ENCODE measurements at places on chromosomes 6 and 20.

GRCh38 chr6:24859132-24859531, 60.4 kb upstream of the ARMH2 start:
- DNase-seq, result no peak

- peak; percentile 97 for DNase-seq
Measured at GRCh38 chr6:8108031-8108660, 5.8 kb upstream of the EEF1E1 start.

DNA sequence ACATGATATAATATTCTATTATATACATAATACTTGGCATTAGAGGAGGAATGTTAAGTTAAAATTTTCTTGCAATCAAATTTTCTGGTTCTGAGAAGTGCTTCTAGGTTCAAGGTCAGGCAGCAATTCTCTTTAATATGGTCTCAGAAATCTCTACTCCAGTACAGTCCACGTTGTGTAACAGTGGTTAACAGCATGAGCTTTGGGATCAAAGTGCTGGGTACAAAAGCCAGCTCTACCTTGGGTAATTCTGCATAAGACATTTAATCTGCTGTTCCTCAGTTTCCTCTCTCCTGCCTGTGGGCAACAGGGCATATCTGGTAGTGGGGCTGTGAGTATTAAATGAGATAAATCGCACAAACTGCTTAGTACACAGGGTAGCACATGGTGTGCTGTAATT, 437.8 kb downstream of the CDC5L start:
- no peak for DNase-seq

GRCh38 chr6:62367601-62368000, 81.6 kb upstream of the KHDRBS2 start:
- no peak for DNase-seq

- no peak for DNase-seq
Measured at GRCh38 chr6:124495665-124496190, 466.5 kb upstream of the RNF217 start.

- peak; percentile 39 for DNase-seq
Measured at GRCh38 chr6:26543953-26544352, 5.8 kb downstream of the HMGN4 start.

DNA sequence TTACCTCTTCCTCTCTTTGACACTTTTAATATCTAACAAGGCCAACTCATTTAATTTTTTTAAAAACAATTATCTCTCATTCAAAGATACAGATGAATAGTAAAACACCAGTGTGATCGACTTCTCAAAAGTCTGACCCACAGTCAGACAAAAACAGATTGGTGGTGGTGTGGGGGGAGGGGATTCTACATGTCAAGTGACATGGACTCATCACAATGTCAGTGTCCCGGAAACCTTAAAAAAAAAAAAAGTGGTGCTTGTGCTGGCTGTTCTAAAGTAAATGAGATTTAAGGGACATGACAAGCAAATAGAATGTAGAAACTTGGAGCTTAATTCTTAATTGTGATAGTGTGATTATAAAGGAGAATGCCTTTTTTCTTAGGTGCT, 16.3 kb upstream of the RFPL4B start:
- no peak for DNase-seq

- no peak for DNase-seq
Measured at GRCh38 chr6:125285936-125286335, 15.8 kb downstream of the HDDC2 start.

DNA sequence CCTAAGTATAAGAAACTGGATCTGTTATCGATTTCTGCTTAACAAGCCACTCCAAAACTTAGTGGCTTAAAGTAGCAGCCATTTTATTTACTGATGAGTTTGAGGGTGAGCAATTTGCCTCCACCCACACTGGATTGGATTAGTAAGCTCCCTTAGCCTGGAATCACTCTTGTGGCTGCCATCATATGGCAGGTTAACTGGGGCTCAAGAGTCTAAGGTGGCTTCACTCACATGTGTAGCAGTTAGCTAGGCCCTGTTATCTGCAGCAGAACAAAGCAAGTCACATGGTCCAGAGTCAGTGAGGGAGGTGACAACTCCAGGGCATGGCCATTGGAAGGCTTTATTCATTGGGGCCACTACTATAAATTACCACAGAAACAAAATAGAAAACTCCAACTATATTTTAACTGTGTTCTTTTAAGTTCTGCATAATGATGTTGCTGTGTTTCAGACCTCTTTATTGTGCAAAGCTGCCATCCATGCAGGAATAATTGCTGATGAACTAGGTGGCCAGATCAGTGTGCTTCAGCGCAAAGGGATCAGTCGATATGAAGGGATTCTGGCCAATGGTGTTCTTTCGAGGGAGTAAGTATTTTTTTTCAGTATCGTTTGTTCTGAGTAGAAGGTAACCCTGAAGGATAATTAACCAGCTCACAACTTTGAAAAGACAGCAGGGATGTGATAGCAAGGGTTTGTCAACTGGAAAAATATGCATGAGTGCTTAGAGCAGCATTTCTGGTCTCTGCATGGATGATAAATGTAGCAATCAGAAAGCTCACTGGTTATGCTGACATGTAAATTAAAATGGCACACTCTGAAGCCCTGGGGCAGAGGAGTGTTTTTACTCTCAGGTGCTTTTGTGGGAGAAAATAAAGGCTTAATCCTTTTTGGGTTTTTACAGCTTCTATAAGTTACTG, 49.6 kb downstream of the DCBLD1 start:
- DNase-seq, result no peak

- DNase-seq, result no peak
Measured at GRCh38 chr6:4133941-4134838, 1.2 kb downstream of the ECI2 start.

- no peak for DNase-seq
Measured at GRCh38 chr20:35743693-35744491, 1.8 kb upstream of the RBM39 start.

DNA sequence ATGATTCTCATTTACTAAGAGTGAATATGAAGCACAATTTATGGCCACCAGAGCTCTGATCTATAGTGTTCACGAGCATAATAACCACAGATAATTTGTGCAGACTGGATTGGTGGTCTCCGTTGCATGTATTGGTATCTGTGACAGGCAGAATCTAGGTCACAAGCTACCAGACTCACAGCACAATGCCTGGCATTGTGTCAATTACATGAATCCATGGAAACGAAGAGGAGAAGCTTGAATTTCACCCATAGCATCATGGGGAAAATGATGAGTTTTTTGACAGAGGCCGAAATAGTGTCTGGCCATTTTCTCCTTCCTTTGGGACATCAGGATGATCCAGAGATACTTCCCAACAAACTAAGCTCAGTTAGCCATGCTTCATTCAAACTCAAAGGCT, 52.3 kb upstream of the TMEM170B start:
- no peak for DNase-seq

DNA sequence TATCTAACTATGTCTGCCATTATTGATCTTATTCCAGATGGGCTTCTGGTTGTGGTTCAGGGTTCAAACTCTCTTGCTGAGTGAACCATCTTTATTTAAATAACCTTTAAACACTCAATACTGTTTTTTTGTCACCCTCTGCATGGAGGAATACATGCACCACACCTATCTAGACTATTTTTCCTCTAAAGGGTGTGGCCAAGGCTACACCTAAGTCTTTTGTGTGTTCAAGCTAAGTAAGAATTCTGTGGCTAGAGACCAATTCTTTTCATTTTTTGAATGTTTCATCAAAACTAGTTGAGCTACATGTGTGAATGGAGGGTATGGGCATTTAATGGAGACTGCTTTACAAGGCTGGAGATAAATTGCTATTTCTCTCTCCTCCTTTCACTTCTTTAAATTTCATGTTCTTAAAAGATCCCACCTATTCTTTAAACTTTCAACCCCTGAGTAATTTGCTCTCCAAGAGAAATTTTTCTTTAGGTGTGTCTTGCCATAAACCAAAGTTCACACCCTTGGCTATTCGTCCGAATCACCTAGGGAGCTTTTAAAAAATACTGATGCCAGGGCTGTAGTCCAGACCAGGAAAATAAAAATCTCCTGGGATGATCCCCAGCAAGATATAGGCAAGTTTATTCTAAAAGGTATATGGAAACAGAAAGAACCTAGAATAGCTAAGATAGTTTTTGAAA, 24.8 kb upstream of the MBOAT1 start:
- no peak for DNase-seq

DNA sequence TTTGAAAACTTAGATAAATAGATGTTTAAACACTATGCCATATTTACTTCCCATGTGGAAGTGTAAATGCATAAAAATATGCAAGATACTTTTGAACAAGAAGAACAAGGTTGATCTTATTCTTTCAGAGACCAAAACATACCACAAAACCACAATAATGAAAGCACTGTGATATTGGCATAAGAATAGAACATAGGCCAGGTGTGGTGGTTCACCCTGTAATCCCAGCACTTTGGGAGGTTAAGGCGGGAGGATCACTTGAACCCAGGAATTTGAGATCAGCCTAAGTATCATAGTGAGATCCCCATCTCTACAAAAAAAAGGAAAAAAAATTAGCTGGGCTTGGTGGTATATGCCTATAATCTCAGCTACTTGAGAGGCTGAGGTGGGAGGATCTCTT, 66.5 kb downstream of the KCNS1 start:
- DNase-seq, result no peak

DNA sequence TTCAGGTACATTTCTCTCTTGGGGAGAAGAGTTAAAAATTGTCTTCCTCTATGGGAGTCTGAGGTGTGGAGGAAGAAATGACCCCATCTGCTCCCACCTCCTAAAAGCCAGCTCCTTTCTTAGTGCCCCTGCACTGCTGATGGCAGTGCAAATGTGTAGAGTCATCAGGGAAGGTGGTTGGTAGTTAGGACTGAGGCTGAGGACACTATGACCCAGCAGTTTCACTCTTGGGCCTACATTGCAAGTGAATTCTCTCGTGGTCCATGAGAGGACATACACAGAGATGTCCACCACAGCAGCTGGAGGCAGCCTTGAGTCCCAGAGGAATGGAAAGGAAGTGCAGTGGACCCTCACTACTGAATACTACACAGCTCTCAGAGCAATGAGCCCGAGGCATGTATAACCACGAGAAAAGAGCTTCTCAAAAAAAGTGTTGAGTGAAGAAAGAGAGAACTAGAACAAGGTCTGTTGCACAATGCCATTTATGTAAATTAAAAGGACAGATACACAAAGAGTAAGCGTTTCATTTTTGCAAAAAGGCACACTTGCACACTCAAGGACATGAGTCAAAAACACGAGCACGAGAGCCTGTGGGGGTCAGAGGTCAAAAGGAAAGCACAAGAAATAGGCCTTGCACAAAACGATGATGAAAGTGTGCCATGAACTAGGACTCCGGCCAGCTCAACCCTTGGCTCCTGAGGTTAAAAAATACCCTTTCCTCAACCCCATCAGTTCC, 308.2 kb upstream of the PRND start:
- no peak for DNase-seq

DNA sequence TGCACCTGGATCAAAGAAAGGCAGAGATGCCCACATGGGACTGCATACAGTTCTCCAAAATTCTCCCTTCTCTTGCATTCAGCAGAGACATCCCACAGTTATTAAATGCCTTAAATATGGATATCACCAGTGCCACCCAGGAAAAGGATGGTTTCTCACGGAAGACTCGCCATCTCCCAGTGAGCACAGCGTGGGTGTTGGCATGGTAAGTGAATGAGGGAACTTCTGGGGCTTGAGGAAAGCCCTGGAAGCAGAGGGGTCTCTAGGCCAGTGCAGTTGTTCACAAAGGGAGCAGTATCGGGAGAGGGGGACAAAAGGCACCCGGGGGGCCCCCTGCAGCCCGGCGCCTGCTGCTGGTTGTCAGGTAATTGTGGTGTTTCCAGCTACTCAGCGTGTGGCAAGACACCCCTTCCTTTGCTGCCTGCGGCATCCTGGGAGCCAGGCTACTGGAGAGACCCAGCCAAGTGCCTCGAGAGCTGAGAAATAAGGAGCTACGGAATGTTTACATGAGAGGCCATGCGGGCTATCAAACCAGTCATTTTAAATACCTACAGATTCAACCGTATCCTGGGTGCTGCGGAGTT, 125.4 kb downstream of the PXDC1 start:
- no peak for DNase-seq

GRCh38 chr6:19845266-19846041, 8.3 kb downstream of the ID4 start:
- DNase-seq, result no peak

GRCh38 chr6:164098857-164099267, 684.3 kb downstream of the QKI start:
- no peak for DNase-seq

- DNase-seq, result no peak
Measured at GRCh38 chr20:15945289-15945688, 628.0 kb downstream of the KIF16B start.

- no peak for DNase-seq
Measured at GRCh38 chr6:136015531-136015930, 164.0 kb downstream of the PDE7B start.

DNA sequence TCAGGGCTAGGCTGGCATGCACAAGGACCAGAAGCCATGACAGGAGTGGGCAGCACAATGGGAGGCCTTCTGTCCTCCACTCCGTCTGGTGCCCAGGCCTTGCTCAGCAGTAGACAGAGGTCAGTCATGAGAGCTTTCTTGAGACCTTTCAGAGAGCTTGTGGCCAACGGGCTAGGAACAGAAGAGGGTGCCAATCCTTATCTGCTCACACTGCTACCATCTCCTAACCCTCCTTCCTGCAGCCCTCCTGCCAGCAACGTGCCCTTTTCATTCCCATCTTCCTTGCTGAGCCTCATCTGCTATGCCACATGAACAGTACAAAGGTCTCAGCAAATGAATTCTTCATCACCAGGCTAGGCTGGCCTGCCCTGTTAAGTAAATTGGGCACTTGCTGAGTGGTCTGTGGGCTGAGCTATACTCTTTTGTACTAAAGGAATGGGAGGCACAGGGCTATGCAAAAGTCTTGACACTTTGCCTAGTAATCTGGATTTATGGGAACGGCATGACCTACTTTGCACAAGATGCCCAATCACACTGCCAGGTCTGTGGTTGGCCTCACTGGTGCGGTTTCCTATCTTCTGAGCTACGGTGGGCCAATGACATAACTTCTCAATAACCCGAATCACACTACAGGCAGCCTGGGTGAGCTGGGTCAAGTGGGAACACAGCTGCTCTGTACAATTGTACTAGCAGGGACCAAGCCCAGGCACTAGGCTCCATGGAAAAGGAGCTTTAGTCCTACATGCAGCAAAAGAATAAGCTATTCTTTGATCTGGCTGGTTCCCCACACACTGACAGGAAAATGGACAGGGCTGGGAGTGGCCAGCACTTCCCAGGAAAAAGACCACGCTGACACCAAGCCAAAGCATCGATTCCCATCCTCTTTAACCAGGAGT, 47.8 kb downstream of the ELOVL5 start:
- no peak for DNase-seq

GRCh38 chr6:161922631-161923119, 648.8 kb upstream of the AGPAT4 start:
- no peak for DNase-seq

- DNase-seq, result no peak
Measured at GRCh38 chr20:32316667-32317066, 39.2 kb downstream of the KIF3B start.

Measured in COLO829 (cell line).